ENCODE measurements at places on chromosomes 3 and 15. TPM values are rescaled to one million over a fixed set of nuclear protein-coding genes. Genes with fewer than 3 reads are reported as not detected.

Gene WDR93
- under 0.01 TPM for total RNA-seq

Gene ERICH6
- total RNA-seq = not detected

Gene RASGRP1
- total RNA-seq = 0.22 TPM

Gene CTXN2
- not detected for total RNA-seq

Gene EIF3J
- 42.7 TPM for total RNA-seq

Gene ALDH1A3
- total RNA-seq = 54.7 TPM

Gene TEX55
- not detected for total RNA-seq

Gene GOLGA8R
- 1.9 TPM for total RNA-seq

Gene ACP3
- total RNA-seq = 27.1 TPM

Gene SLC28A1
- total RNA-seq = 0.12 TPM

Gene FEZF2
- total RNA-seq = not detected

Gene SOX2
- total RNA-seq = not detected

Gene RHOV
- not detected for total RNA-seq

Gene SEMA6D
- 4.5 TPM for total RNA-seq

Gene FBXW12
- total RNA-seq = not detected

Gene CTSH
- 102 TPM for total RNA-seq

Gene PAQR5
- 1.5 TPM for total RNA-seq

Gene EBLN2
- 7.7 TPM for total RNA-seq

Gene ZPLD1
- 0.62 TPM for total RNA-seq

Gene TMEM266
- total RNA-seq = not detected

Gene SETD5
- total RNA-seq = 61.9 TPM

Gene MEX3B
- 2.2 TPM for total RNA-seq

Gene RTP3
- total RNA-seq = not detected

Gene MST1R
- 0.33 TPM for total RNA-seq

Gene TMEM212
- not detected for total RNA-seq

Gene AGBL1
- not detected for total RNA-seq

Gene IREB2
- 23.4 TPM for total RNA-seq

Gene VILL
- 5.3 TPM for total RNA-seq

Gene SCN11A
- total RNA-seq = under 0.01 TPM

Gene NR2E3
- 0.25 TPM for total RNA-seq

Gene ZXDC
- total RNA-seq = 24.1 TPM

Gene CNTN3
- total RNA-seq = 5.0 TPM

Gene SEMA4B
- 16.2 TPM for total RNA-seq

Gene FRMD5
- total RNA-seq = 11.1 TPM

Gene ACTRT3
- 3.7 TPM for total RNA-seq

Gene SEMA5B
- not detected for total RNA-seq

Gene FANCD2OS
- not detected for total RNA-seq

Gene IQCH
- total RNA-seq = 7.0 TPM

Gene STRIT1
- total RNA-seq = not detected

Gene LEKR1
- total RNA-seq = 1.3 TPM

Gene ARL13B
- 16.0 TPM for total RNA-seq

Gene ZMAT3
- total RNA-seq = 31.7 TPM

Gene FGF12
- total RNA-seq = 0.22 TPM

Gene SPTBN5
- 0.11 TPM for total RNA-seq

Gene ANKRD34C
- total RNA-seq = not detected

Gene NOX5
- total RNA-seq = 0.25 TPM

Gene HHATL
- total RNA-seq = not detected

Gene LMAN1L
- total RNA-seq = not detected

Gene SLC12A1
- total RNA-seq = not detected

Gene OXTR
- 12.1 TPM for total RNA-seq

Gene CGNL1
- 1.5 TPM for total RNA-seq

Gene SCG3
- total RNA-seq = not detected

Gene GPR62
- total RNA-seq = 0.12 TPM

Gene CCNB2
- total RNA-seq = 21.4 TPM

Gene ZNF80
- total RNA-seq = not detected

All from uterine smooth muscle cell (primary cell).